ENCODE measurements at places on chromosomes 6 and 20.

DNA sequence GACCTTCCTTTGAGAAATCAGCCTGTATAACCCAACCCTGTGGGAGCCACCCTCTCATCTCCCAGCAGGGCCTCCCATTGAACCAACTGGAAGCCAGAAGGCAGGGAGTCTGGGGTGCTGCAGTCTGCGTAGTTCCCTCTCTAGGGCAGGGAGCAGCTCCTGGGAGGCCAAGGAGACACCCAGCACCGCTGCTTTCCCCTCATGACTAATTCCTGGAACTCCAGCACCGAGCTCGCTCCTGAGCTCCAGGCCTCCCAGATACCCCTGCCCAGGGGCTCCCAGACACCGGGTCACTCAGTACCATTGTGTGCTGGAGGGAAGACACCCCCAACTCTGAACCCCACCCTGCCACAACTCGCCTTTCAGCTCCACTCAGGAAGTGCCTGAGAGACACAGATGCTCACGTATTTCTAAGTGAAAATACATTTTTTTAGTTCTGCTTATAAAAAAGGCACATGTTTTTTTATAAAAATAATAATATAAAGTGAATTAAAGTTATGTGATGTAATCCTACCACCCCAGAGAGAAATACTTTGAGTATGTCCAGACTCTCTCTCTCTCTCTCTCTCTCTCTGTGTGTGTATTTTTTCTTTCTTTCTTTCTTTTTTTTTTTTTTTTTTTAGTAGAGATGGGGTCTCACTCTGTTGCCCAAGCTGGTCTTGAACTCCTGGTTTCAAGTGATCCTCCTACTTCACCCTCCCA lies 17.5 kb downstream of the PIM1 start:
- DNase-seq, result no peak

GRCh38 chr6:100228437-100228833 lies 234.4 kb upstream of the MCHR2 start:
- no peak for DNase-seq

DNA sequence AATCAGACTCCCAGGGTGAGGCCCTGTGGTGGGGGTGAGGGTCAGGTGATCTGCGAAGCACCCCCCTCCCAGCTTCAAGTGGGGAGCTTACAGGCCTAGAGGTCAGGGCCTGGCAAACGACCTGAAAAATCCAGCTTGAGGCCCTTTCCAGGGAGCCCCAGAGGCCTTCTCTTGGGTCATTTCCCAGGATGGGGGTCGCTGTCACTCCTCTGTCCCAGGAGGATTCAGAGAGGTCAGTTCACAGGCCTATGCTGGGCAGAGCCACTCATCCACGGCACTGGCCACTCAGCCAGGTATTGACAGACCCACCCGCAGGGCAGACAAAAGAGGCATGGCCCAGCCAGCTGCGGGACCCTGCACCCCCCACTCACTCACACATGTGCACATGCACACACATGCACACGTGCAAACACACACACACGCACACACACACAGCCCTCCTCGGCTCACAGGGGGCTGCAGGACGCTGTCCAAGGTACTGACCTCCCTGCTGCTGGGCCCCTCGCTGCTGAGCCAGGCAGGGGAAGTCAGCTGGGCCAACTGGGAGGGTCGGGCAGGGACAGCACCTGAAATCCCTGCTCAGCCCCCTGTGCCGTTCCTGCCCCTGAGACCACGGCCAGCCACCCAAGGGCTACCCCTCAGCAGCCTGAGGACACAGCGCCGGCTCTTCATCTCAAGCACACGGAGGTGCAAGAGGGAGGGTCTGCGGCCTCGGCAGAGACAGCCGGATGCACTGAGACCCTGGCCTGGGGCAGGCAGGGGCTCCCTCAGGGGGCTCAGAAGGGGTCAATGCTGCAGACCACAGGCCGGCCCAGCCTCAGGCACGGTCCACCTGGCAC lies 113.8 kb downstream of the TAF4 start:
- DNase-seq, result peak; percentile 78

DNA sequence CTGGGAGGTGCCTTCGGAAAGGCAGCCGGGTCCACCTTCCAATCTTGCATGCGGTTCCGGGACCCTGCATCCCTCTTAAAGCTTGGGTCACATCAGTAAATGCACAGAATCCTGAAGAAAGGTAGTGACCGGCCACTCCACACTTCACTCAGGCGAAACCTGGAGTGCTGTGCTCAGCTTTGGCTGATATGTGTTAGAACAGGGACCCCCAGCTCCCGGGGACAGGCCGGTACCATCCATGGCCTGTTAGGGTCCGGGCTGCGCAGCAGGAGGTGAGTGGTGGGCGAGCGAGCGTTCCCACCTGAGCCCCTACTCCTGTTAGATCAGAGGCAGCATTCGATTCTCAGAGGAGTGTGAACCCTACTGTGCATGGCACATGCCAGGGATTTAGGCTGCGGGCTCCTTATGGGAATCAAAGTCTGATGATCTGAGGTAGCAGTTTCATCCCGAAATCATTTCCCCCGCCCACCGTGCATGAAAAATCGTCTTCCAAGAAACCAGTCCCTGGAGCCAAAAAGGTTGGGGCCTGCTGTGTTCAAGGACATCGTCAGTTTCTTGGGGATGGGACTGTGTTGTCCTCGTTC lies 143.0 kb downstream of the ERMARD start:
- DNase-seq, result no peak
